ENCODE measurements at places on chromosomes 16 and 17.

DNA sequence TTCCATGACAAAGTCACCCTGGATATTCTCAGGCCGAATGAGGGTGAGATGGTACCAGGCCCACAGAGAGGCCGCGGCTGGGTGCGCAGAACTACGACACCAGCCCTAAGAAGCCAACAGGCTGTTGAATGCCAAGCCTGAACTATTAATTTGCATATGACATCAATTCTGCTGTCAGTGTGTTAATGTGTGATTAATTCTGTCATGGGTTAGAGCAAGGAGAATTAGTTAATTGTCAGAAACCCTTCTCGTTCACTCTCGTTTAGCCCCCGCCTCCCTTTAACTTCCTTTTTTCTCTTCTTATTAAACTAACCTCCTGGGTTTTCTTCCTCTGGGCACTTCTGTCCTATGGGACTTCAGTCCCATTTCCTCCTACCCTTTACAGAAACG, 123.4 kb downstream of the ZFHX3 start:
- no peak for DNase-seq

GRCh38 chr17:57508671-57509070, 236.4 kb downstream of the CCDC182 start:
- no peak for DNase-seq

GRCh38 chr17:56737421-56738161, 96.1 kb downstream of the C17orf67 start:
- no peak for DNase-seq

DNA sequence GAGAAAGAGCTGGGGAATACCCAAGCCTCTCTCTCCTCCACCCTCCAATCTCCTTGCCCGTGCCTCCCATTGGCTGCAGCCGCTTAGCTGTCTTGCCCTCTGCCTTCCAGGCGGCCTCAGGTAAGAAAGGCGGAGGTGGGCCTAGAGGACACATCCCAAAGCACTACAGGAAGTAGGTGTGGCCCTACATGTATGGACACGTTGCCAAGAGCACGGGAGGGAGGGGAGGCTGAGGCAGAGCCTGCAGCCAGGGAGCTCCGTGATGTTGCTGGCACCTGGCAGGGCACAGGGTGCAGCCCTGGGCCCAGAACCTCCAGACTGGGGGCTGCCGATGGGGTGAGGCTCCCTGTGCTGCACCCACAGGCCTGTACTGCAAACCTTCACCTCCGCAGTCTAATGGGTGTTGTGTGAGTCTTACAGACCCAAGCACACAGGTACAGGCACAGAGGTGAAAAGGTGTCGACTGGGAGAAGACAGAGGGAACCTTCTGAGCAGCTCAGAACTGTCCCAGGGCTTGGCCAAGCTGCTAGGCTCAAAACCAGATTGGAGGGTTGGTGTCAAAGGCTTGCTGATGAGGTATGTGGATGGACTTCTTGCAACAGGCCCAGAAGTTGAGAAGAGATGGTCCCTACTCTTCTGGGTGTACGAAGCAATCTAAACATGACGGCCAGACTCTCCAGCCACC, 23.5 kb upstream of the FOXK2 start:
- no peak for DNase-seq

GRCh38 chr17:47719411-47720152, 13.5 kb upstream of the TBX21 start:
- DNase-seq: no peak

DNA sequence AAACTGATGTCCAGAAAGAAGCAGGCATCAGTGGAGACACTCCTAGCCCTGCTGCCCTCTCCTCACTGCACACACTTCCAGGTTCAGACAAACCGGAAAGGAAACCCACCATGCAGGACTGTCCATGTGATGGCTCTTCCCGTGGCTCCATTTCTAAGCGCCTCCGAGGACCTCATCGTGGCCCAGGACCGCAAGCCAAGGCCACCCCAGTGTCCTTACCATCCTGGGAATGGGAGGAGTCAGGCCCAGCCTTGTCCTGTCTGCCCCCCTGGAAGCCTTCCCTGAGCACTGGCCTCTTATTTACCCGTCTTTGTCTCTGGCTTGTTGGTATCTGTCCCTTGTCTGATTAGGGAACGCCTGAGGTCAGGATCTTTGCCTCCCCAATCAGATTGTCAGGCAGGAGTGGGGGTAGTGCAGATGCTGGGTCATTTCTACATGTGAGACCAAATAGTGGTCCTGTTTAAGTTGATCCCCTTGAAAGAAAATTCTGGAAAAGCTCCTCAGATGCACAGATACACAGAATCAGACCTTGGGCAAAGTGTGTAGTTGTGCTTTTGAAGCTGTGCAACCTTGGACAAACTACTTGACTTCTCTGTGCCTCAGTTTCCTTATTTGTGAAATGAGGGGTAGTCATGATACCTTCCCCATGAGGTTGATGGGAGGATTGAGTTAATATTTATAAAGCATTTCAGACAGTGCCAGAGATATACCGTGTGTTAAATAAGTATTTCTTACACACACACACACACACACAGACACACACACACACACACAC, 744 bp downstream of the TAC4 start:
- DNase-seq: no peak

DNA sequence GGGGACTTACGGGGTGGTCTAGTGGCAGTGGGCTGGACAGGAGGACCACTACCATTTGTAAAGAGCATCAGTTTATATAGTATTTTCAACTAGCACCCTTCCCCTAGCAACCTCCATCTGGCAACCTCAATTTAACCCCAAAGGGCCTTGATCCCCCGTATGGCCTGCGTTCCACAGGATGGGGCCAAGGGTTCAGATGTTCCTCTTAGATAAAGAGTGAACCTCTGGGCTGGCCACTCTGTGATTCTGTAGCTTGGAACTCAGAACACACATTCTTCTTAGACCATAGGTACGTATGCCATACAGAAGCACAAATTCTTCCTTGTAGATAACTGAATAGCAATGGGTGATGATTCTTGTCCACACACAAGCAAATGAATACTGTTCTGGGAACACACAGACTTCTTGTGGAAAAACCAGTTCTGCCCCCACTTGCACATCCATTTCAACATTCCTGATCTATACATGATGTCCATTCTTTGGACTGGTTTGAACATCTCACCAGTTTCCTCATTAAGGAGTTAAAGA, 1.9 kb upstream of the GGA2 start:
- DNase-seq: no peak

GRCh38 chr17:47776330-47777197, 43.5 kb downstream of the TBX21 start:
- DNase-seq: peak; percentile 40

GRCh38 chr17:70552230-70552981, 383.1 kb downstream of the KCNJ2 start:
- DNase-seq: peak; percentile 75

- DNase-seq: no peak
Observed at GRCh38 chr16:81739503-81739902, 39.6 kb upstream of the PLCG2 start.

DNA sequence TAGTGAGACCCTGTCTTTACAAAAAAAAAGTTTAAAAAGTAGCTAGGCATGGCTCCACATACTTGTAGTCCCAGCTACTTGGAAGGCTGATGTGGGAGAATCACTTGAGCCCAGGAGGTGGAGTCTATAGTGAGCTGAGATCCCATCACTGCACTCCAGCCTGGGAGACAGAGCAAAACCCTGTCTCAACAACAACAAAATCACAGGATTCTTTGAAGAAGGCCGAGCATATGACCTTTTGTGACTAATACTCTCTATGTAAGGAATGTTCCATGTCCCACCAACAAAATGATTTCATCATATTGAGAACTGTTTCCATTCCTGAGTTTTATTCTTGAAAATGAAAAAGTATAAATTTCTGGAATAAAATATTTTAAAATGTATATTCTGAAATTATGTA, 58.9 kb upstream of the EFCAB3 start:
- no peak for DNase-seq
